ENCODE measurements at places on chromosomes 6 and 20.

DNA sequence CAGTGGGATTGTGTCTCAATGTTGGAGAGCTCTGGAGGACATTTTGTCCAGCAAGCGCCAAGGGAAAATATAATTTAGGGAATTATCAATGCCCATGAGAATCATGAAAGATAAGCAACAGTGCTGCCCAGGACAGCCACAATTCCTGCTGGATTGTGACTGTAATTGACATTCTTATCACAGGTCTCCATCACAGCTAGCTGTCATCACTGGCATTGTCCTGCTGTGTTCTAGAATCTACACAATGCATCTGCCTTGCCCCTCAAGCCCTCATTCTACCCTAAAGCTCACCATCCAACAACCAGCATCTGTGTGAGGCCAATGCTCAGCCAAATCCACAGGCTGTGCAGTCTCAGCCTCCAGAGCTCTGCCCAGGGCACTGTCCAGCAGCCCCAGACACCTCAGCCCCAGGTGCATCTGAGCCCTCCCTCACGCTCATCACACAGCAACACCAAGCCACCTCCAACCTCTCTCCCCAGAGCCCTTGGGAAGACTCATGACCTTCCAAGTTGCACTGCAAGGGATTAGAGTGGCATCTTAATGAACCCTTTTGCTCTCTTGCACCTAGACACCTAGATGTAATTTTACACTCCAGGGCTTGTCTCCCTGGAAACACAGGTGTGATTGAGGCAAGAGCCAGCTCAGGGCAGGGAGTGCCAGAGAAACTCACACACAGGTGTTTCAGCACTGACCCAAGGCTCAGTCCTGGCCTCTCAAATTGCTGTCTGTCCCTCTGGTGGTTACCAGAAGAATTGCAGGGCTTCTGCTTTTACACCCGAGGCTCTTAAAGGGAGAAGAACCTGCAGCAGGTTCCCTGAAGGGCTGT is 85.2 kb upstream of the PHACTR3 start:
- DNase-seq = peak; percentile 11

GRCh38 chr6:111777357-111777756 is 95.9 kb downstream of the FYN start:
- no peak for DNase-seq

GRCh38 chr20:62822788-62823651 is 6.2 kb downstream of the COL9A3 start:
- DNase-seq = no peak

DNA sequence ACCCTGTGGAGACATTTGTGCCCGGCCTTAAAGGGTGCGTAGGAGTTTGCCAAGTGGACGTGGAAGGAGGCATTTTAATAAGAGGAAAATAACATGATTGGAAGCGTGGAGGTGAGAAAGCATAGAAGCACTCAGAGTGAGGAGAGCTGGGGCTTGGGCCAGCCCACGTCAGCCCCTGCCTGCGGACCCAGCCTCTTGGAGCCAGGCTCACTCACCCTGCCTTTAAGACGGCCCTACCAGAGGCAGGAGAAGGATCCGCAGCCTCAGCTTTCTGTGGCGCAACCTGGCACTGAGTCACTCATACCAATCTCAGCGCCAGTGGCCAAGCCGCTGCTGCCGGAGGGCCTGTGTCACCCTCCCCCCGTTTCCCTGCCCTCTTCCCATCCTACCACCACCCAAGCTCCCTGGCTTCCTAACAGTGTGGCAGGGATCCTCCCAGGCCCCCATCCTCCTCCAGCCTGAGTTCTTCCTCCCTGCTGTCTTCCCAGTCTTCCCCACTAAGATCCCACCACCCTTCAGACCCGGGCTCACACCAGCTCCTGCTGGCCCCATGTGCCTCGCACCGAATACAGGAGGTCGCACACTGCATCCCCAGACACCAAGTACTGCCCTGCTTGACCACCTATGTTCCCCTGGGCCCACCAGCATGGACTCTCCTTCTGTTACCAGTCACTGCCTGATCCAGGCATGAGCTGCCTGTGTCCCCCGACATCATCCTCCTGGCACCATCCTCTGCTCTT is 285.2 kb downstream of the UST start:
- peak; percentile 36 for DNase-seq

GRCh38 chr6:16216501-16217155 is 21.8 kb upstream of the GMPR start:
- DNase-seq = no peak
